Stomach (tissue), 19 donors: ENCODE measurements at places on chromosomes 5 and 9.

DNA sequence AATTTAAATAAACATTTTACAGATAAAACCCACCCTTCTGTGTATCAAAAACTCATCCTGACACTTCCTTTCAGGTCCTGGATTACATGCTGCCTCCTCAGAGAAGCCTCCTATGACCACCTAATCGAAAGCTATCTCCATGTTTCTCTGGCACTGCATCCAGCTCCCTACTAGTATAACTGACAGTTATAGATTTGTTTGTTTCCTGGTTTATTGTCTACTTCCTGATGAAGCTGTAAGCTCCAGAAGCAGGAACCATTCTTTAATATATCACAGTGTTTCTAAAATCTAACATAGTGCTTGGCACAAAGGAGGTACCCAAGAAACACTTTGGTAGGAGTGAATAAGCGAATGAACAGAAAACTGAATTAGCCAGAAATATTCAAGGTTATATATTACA is 270.4 kb downstream of the EFNA5 start:
- DNase-seq = no peak

DNA sequence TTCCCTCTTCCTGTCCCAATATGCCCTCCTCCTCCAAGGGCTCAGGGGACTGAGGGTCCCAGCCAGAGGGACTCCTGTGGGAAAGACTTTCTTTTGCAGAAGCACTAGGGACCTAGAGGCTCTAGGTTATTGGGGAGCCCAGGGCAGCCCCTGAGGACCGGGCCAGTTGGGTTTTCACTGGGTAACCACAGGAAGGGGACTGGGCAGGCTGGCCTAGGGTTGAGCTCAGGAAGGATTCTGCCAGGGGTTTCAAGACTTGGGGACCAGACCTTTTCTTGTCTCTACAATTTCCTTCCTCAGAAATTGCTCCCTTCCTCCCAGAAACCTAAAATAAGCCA is 24.4 kb upstream of the HMCN2 start:
- no peak for DNase-seq

- no peak for DNase-seq
Observed at GRCh38 chr9:37988602-37989001, 80.4 kb downstream of the SHB start.

- no peak for DNase-seq
Observed at GRCh38 chr9:89522959-89523285, 25.0 kb upstream of the SEMA4D start.

DNA sequence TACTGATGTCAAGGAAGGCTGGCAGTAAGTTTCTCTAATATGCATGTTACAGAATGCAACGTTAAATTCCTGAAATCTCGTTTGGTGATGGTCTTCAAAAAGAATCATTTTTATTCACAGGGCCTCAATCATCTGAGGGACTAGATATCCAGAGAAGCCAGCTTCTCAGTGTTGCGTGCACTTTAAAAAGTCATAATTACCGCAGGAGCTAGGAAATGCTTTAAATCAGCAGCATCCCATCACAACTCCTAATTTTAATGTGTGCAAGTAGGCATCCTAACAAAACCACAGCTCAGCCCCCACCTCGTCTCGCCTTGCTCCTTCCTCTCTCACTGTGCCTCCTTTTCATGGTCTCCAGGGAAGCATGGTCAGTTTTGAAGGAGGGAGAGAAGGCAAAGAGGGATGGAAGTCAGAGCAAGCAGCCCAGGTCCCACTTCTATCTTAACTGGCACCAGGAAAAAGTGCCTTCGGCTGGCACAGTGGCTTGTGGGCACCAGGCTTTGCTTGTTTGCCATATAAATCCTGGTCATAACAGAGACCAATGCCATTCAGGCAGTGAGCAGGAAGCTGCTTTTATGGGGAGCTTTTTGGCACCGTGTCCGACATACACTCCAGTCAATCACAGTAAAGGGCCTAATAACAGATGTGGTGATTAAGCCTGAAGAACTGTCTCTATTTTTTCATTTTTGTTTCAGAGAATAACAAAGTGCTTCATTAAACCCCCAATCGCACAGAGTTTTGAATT is 21.4 kb downstream of the MEGF10 start:
- no peak for DNase-seq

- peak; percentile 76 for DNase-seq
Observed at GRCh38 chr9:136484153-136485048, 1.6 kb upstream of the SEC16A start.

- DNase-seq = no peak
Observed at GRCh38 chr5:175001876-175002645, 277.7 kb downstream of the MSX2 start.

GRCh38 chr5:152505442-152506042 is 100.5 kb upstream of the NMUR2 start:
- DNase-seq = peak; percentile 88

DNA sequence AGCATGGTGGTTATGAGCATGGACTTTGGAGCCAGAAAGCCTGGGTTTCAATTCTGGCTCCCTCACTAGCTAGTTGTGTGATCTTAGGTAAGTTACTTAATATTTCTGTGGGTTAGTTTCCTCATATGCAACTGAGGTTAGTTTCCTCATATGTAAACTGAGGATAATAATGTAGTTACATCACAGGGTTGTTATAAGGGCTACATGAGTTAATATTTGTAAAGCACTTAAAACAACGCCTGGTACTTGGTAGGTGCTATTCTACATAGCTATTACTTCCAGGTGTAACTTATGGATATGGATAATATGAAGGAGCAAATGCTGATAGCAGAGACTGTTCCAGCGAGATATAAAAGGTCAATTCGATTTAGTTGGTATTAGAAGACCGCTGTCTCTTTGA is 69.4 kb upstream of the POU5F2 start:
- DNase-seq = no peak

GRCh38 chr9:115240676-115241075 is 122.7 kb upstream of the TNC start:
- DNase-seq = no peak

DNA sequence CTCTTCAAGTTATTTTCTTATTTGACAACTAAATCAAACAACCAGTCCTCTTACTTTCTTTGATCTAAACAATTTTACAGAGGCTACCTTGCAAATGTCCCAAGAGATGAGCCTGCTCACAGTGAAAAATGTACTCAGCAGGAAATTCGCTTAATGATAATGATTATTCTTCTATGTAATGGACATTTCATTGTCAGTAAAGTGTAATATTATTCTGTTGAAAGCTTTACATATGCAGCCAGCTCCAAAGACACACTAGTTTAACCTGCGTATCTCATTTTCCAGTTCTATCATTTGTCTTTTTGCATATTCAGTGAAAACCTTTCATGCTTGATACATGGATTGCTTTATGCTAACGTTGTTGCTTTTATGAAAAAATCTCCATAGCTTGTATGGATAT is 758.7 kb upstream of the ZNF608 start:
- no peak for DNase-seq

- no peak for DNase-seq
Observed at GRCh38 chr5:57677235-57677634, 194.6 kb upstream of the ACTBL2 start.

- DNase-seq = no peak
Observed at GRCh38 chr5:137594717-137595116, 95.6 kb upstream of the SPOCK1 start.

DNA sequence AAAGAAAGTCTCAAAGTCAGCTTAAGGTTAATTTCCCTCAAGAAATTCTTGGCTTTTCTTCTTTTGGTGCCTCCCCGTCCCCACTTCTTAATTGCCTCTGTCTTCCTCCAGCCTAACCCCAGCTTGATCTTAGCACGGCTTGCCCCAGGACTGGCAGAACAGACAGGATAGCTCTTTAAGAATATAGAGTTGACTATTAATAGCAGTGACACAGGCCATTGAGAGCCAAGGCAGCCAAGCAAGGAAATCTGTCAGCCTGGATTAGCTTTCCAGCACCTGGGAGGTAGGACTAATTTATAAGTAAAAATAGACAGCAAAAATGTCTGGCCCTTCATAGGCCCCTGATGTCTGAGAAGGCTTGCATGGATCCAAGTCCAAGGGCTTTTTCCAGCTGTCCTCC is 384.6 kb upstream of the SLC30A5 start:
- no peak for DNase-seq

DNA sequence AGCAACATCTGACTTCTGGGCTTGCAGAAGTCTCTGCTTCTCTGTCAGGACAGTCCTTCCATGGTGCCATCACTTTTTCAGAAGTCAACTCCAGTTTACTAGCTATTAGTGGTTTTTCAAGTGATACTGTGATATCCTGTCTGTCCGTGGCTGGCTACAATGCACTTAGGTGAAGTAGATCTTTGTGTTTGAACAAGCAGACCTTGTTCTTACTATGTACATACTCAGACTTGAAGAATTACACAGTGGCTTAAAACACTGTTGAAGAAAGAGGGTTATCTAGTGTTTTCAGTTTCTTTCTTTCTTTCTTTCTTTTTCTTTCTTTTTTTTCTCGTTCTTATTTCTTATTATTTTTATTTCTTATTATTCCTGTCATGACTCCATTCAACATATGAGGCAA is 228.7 kb downstream of the NTRK2 start:
- no peak for DNase-seq

DNA sequence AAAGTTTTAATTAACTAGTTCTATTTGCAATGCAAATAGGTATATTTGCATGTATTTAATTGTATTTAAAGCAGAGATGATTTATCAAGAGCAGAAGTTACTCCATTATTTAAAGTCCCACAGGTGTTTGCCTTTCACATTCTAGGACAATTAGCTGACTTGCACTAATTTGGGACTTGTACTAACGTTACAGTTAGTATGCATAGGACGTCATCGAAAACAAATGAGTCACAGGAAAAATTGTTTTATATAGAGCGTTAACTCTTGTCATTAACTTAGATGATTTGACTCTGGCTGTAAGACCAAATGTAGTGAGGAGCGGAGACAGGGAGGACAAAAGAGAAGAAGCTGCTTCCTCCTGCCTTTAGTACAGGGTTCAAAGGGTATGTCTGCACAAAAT is 126.1 kb upstream of the IFNE start:
- DNase-seq = no peak

DNA sequence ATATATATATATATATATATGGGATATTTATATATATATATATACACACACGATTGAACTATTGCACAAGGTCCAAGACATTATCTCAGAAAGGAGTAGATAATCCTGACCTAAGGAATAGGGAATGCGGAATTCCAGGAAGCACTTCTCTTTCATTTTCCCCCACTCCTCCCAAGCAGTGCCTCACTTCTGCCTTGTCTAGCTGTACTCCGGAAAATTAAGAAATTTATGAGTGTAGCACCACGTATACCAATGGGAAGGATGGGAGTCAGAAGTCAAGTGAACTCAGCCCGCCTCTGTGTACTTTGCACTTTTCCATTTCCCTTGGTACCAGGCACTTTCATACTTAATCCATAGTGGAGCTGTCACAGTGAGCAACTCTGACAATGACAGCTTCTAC is 10.9 kb downstream of the SLC36A1 start:
- no peak for DNase-seq

DNA sequence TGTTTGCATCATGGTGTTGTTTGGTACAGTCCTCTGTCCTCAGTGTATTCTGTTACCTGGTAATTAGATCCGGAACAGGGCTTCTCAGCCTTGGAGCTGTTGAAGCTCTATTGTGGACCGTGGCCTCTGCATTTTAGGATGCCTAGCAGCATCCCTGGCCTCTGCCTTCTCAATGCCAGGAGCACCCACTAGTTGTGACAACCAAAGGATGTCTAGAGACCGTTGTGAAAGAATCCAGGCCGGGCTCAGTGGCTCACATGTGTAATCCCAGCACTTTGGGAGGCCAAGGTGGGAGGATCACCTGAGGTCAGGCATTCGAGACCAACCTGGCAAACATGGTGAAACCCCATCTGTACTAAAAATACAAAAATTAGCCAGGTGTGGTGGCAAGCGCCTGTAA is 159.6 kb downstream of the CACNA1B start:
- DNase-seq = peak; percentile 11

DNA sequence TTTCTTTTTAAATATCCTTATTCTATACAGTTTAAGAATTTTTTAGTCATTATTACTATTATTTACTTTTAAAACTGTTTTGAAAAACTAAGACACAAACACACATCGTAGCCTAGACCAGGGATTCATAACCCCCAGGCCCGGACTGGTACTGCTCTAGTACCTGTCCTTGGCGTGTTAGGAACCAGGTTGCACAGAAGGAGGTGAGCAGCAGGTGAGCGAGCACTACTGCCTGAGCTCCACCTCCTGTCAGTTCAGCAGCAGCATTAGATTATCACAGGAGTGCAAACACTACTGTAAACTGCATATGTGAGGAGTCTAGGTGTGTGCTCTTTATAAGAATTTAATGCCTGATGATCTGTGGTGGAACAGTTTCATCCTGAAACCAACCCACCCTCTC is 357.0 kb downstream of the PTPRD start:
- DNase-seq = peak; percentile 7

GRCh38 chr5:6553972-6554371 is 78.9 kb downstream of the NSUN2 start:
- DNase-seq = no peak

DNA sequence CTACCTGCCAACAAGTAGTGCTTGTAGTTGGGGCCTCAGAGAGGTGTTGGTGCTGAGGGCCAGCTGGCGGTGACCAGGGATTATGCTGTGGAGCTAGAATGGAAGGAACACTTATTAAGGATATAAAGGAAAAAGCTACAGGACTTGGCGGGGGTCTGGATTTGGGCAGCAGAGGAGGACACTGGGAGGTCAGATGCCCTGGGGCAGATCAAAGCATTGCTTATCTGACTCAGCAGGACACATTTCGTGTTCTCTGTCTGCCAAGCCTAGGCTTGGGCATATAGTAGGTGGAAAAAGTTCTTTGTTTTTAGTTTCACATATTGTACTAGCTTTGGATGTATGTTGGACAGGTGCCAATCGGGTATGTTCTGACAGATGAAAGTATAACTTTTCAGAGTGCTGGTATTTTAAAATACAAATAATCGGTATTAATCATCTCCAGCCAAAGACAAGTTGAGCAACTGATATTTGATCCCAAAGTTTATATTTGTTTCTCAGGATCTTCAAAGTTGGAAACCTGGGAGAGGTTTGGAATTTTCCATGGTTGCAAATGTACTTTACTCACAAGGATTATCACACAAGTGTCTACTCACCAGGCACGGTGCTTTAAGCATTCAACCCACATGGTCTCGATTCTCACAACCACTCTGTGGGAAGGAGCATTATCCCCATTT is 69.4 kb downstream of the IQGAP2 start:
- DNase-seq = no peak
